ENCODE measurements at places on chromosomes 4 and X.

GRCh38 chr4:183987987-183988392 lies 82.9 kb downstream of the STOX2 start:
- DNase-seq, result no peak

DNA sequence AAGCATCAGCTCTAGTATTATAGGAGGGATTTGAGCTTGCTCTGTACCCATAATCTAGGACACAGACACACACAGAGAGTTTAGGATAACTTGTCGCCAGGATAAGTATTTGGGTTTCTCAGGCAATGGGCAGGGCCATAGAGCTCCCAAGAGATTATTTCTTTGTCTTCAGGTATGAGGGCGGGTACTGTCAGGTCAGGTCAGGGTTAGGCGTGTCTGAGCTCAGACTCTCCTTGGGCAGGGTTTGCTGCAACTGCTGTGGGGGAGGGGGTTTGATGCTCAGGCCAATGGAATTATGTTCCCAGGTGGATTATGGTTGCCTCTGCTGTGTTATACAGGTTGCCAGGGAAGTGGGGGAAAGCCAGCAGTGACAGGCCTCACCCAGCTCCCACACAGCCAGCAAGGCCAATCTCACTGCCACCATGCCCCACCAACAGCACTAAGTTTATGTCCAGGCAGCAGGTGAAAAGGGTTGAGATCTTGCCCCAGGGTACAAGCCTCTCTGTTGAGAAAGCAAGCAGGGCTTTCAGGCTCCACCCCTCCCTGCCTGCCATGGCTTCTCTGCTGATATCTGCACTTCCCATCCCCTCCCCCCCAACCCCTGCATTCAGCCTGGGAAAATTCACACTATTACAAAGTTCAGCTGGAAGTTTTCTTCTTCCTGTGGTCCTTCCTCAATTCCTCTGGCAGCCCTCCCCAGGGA lies 101.3 kb downstream of the RRAGB start:
- DNase-seq, result no peak

GRCh38 chrX:88244066-88244465 lies 503.0 kb upstream of the CPXCR1 start:
- DNase-seq, result no peak

GRCh38 chr4:139915037-139915436 lies 238.9 kb downstream of the MAML3 start:
- no peak for DNase-seq

DNA sequence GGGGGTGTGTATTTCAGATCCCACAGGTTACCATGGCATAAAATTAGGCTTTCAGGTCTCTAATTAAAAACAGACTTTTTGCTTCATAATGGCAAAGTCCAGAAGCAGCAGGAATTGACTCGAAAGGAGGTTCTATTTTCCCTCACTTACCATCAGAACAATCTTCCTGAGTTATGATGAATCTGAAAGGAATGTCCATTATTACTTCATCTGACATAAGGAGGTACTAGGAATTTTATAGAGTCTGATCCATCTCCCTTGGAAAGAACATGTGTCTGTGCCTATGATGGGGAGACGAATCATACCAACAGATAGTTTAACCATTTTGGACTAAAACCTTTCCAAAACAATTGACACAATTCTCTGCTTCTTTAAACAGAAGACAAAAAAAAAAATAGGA lies 206.3 kb upstream of the FGF13 start:
- DNase-seq, result no peak

GRCh38 chr4:121073672-121074381 lies 1.5 kb upstream of the NDNF start:
- DNase-seq, result no peak

- DNase-seq, result no peak
Observed at GRCh38 chr4:170497689-170498088, 407.9 kb upstream of the AADAT start.

DNA sequence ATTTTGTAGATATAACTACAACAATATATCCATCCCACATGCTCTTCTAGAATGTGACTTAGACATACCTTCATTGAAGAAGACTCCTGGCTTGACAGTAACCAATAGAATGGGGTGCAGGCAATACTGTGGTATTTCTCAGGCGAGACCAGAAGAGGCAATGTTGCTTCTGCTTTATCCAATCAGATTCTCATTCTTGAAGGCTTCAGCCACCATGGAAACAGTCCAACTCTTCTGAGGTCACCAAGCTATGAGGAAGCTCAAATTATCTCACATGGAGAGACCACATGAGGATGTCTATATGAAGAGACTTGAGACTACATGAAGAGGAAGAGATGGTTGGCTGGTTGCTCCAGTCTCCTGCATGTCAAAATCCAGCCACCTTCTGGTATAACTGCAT lies 469.9 kb downstream of the PCDH10 start:
- DNase-seq, result no peak

- DNase-seq, result no peak
Observed at GRCh38 chr4:10275696-10276095, 159.1 kb upstream of the WDR1 start.

GRCh38 chrX:22922961-22923360 lies 76.8 kb upstream of the DDX53 start:
- no peak for DNase-seq

GRCh38 chr4:39032218-39033085 lies at the start of gene TMEM156:
Gene TMEM156, minus strand, starts transcription at chr4:39032409. Its CDS starts 96 bp downstream, at chr4:39032313.
- no peak for DNase-seq

DNA sequence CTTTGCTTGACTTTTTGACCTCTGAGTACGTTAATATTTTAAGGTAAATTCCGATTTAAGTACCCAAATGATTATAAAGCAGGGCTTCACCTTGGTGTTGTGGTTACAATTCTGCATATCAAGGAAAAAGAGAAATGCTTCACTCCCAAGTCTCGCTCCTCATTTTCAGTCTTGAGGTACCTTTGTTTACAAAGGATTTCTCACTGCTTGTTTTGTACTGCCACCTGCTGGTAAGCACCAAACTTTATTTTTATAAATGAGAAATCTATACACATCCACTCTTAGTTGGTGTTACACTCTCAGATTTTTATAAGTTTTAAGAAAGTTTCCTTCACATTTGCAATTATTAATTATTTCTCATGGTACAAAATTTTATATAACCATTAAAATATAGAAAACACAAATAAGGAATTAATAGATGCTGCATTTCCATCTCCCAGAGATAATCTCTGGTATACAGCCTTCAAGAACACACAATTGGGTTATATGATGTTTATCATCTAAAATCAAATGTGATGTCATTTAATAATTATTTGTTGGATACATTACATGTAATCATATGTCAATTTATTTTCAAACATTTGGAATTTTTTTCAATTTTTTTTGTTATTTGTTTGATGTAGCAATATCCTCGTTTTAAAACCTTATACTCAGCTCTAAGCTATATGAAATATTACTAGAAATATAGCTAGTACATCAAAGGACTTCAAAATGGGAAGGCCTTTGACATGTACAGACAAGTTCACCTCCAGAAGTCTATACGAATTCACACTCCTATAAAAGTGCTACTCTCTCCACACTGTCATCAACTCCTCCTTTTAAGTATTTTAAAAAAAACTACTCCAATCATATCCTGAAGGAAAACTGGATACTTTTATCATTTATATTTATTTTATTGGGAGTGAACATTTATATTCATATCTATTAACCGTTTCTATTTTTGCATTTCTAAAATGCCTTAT lies 179.9 kb downstream of the KCNIP4 start:
- DNase-seq, result no peak

GRCh38 chrX:39581411-39581810 lies 516.3 kb downstream of the BCOR start:
- DNase-seq, result no peak
